T follicular helper cell (primary cell): ENCODE measurements at places on chromosomes 11 and 22.

DNA sequence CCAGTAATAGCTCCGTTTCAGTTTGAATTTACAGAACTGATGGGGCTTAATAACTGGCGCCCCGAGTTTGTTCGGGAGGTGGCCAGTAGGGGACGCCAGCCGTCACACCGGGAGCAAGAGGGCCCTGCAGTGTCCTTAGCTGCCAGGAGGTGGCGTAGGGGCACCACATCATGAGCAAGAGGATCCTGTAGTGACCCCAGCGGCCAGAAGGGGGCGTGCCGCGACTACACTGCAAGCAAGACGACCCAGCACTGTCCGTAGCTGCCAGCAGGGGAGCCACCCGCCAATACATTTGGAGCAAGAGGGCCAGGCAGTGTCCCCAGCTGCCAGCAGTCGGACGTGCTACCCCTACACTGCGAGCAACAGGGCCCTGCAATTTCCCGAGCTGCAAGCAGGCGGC lies 663.7 kb upstream of the B3GAT1 start:
- DNase-seq, result peak; percentile 43

- no peak for DNase-seq
These were observed 776 bp downstream of the NLRX1 start for GRCh38 chr11:119169282-119169719.

GRCh38 chr11:35938231-35938630 lies 5.6 kb upstream of the LDLRAD3 start:
- DNase-seq, result no peak

- DNase-seq, result no peak
These were observed 1.7 kb downstream of the MLC1 start for GRCh38 chr22:50083462-50084079.

DNA sequence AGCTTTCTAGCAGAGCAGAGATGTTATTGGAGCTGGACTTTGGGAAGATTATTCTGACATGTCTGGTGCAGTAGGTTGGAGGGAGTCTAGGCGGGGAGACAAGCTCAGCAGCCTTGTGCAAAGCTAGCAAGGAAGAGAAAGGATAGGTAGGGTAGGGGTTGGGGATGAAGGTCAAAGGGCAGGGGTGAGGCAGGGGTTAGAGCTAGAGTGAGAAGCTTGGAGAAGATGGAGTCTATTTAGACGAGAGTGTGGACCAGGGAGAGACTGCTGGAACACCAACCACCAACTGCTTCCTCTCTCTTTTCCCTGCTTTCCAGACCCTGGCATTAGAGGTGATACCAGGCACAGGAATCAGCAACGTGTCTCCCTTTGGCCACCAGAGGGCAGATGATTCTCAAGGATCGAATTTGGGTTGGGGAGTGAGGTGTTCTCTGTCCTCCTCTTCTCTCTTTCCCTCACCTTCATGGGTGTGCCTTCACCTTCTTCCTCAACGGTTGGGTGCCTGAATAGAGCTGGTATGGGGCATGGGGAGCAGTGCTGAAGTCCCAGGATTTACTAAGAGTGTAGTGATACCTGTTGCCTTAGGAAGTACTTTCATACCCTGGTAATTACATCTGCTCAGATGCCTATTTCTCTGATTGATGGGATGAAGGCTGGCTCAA lies 1.8 kb upstream of the MARK2 start:
- DNase-seq, result peak; percentile 70

GRCh38 chr22:37230673-37231405 lies 13.2 kb downstream of the RAC2 start:
- DNase-seq, result peak; percentile 48

DNA sequence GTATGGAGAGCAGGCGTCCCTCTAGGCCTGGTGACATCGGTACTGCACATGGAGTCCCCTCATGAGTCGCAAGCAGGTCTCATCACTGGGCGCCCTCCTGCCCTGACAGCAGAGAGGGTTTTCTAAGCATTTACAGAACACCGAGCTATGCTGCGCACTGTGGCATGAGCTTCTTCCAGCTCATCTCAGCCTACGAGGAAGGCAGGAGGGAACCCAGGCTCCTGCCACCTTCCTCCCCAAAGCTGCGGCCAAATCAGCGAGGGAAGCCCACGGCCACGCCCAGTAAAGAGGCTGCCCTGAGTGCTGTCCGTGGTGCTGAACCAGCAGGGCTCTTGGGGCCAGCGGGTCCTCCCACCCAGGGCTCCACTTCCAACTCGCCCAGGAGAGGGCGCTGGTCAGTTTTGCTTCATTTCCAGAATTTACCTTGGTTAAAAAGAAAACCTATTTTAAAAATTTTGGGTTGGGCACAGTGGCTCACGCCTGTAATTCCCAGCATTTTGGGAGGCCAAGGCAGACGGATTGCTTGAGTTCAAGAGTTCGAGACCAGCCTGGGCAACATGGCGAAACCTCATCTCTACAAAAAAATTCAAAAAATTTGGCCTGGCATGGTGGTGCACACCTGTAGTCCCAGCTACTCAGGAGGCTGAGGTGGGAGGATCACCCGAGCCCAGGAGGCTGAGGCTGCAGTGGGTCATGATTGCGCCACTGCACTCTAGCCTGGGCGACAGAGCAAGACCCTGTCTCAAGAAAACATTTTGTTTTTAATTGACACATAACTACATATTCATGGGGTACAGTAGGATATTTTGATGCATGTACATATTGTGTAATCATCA lies 34.2 kb downstream of the PHF21B start:
- peak; percentile 20 for DNase-seq

GRCh38 chr22:30238136-30238535 lies 8.4 kb downstream of the LIF start:
- DNase-seq, result no peak

- no peak for DNase-seq
These were observed 756.2 kb upstream of the TENM4 start for GRCh38 chr11:80196932-80197554.

DNA sequence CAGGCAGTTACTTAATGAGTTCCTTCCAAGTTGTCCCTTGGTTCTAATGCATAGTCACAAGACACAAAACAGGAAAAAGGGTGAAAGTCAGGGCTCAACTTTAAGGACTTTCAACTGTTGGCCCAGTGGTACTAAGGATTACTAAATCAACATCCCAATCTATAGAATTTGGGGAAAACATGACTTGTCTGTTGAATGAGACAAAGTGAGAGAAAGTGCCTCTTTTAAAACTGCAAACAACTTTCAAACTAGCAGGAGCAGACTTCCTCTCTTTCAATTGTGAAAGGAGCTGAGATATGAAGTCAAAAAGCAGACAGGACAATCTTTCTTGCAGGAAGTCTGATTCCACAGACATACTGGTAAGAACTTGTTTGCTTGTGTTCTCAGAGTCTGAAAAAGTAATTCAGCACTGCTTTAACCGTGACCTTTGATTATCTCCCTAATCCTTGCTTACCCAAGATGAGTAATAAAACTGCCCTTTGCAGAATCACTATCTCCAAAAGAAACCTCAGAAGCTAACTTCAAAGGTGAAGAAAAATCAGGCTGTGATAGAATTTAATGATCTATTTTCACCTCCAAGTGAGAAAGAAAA lies 960.7 kb upstream of the RAG2 start:
- no peak for DNase-seq

GRCh38 chr22:50205781-50206569 lies 5.2 kb downstream of the SELENOO start:
- DNase-seq, result no peak

DNA sequence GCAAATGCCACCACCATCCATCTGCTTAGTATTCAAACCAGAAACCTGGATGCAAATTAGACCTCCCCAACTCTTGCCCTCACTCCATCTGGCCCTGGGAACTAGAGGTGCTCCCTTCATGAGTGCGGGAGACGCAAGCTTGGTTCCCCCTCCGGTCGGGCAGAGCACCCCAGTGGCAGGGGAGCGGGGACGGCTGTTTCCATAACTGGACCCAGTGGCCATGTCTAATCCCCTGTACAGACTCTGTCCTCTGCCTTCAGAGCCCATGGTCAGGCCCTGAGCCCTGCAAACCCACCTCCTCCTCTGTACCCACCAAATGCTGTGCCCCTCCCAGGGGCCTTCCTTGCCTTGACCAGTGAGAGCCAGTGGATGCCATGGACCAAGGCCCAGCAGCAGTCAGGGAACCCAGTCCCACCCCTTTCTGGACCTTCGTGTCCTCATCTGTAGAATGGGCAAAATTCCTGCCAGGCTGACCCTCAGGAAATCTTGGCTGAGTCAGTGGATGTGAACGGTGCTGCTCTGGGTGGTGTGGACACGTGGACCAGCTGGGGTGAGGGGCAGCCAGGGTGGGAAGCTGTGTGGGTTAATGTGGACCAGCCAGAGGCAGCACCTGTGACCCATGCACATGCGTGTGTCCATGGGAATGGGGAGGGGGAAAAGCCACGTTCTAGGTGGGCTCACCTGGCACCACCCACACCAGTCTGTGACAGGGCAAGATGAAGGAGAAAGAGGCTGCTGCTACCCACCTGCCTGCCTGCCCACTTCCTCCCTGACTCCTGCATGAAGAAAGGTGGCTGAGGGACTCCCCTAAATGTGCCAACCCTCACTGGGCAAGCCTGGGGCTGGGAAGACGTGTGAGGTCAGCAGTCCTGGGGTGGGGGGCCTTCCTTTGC lies 72.8 kb downstream of the LRRC32 start:
- DNase-seq, result no peak

DNA sequence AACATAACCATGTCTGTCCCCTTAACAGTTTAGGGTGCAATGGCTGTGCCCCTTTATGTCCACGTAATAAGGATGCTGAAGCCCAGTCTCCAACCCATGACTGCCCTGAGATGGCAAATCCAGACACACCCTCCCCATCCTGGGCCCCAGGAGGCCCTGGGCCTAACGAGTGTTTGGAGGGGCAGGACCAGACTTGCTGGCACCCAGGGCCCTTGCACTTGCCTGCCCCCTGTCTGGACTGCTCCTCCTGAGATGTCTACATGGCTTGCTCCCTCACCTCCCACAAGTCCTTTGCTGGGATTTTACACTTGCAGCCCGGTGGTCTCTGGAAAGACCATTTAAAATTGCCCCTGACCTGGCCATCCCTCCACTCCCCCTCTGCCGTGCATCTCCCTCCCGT lies 132.2 kb upstream of the NECTIN1 start:
- DNase-seq, result no peak

GRCh38 chr11:126456783-126457542 lies 101.5 kb downstream of the ST3GAL4 start:
- DNase-seq, result no peak

GRCh38 chr22:50540381-50540780 lies 5.3 kb upstream of the KLHDC7B start:
- no peak for DNase-seq

DNA sequence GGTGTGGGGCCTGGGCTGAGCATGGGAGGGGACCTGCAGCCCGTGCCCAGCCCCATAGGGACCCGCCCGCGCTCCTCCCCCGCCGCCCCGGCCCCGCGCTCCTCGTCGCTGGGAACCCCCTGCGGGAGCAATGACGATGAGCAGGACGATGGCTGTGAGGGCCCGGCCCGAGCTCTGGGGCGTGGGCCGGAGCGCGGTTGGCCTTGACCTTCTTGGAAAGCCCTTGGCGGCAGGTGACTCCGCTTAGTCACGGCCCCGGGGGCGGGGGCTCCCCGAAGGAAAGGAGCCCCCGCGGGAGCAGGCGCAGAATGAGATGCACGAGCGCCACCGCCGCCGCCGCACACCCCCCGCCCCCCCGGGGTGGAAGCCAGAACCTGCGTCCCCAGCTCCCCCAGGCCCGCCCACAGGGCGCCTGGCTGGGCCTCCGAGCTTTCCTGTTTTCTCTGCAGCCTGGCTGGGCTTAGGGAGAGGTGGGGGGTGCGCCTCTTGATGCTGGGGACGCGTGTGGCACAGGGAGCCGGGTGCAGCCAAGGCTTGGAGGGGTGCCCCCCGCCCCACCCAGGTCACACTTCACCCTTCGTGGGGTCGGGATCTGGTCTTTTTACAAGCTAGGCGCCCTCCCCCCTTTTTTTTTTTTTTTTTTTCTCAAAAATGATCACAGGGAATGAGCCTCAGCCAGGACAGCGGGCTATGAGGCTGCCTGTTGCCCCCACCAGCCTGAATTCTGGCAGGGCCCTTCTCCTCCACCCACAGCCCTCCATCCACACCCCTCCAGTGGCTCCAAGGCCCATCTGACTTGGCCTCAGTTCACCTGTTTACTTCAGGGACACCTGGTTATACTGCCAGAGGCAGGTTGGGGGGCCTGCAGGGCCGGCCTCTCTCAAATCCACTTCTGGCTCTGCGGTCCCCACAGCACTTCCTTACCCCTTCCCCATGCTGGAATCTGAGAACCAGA lies 17.9 kb downstream of the CRELD2 start:
- peak; percentile 86 for DNase-seq

GRCh38 chr11:84812471-84812969 lies 814.6 kb downstream of the DLG2 start:
- no peak for DNase-seq

DNA sequence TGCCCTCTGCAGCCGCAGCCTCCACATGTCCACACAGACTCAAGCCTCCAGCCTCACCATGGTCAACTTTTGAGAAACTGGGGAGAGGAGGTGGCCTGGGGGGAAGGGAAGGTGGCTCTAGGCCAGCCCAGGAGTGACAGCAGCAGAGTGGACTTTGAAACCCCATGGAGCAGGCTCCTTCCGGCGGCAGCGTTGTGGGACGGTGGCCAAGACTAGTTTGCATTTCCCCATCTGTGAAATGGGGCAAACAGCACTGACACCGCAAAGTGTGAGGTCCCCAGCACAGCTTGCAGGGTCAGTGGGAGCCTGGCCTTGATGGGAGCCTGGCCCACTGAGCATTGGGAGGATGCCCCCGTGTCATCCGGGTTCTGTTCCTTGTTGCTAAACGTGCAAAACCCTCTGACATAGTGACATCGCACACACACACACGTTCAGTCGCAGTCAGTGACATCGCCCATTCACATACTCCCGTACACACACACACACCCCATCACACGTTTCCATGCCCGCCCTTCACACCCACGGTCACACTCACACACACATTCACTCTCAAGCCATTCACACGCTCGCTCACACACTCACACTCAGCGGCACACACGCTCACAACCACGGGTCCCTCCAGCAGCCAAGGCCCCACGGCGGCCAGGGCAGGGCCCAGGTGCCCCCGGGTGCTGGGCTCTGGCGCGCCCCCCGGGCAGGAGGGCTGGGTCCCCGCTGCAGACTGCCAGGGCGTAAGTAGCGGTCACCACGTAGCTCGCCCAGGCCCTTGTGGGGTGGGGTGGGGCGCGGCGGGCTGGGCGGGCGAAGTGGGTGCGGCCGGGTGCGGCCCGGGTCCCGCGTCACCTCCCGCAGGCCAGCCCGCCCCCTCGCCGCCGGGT lies 585 bp downstream of the CYB5R3 start:
- no peak for DNase-seq

- DNase-seq, result peak; percentile 37
These were observed 124.7 kb upstream of the C11orf58 start for GRCh38 chr11:16613512-16614381.
